Right atrium auricular region (tissue), 2 donors: ENCODE measurements at places on chromosomes 5 and 9. TPM values are rescaled to one million over a fixed set of nuclear protein-coding genes. Genes with fewer than 3 reads are reported as not detected.

- no peak for DNase-seq
Observed at GRCh38 chr5:72940082-72940481, 15.8 kb upstream of the FCHO2 start.

- DNase-seq: no peak
Observed at GRCh38 chr9:94719878-94720277, 6.6 kb upstream of the AOPEP start.

- no peak for DNase-seq
Observed at GRCh38 chr5:121525706-121526105, 326.0 kb upstream of the FTMT start.

GRCh38 chr9:6931913-6932312 lies 174.1 kb downstream of the KDM4C start:
- DNase-seq: peak; percentile 66

DNA sequence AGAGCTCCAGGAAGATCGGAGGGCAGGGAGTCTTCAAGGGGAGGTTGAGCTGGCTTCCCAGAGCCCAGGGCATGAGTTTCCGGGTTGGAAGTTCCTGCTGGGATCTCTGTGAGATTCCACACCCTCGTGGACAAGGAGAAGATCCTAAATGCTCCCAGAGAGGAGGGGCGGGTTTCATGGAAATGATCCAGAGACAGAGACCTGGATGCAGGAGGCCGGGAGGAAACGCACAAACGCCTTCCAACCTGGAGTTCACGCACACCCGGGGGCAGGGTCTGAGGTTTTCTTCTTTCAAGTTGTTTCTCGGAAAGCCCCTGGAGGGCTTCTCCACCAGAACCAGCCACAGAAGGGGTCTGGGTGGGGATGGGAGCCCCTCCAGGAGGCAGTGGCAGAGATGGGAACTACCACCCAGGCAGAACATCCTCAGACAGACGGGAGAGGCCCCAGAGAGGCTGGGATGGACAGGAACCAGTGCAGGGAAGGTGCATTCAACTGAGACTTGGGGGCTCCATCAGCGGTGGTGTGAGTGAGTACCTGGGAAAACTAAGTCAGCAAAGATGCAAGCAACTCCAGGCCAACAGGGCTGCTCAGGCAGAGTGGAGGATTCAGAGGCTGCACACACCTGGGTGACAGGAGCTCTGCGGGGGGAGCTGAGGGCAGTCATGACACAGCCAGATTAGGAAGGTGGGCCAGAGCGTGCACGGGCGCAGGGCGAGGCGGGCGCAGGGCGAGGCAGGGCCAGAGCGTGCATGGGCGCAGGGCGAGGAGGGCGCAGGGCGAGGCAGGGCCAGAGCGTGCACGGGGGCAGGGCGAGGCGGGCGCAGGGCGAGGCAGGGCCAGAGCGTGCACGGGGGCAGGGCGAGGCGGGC lies 52.1 kb upstream of the EXOC3 start:
- DNase-seq: peak; percentile 43

DNA sequence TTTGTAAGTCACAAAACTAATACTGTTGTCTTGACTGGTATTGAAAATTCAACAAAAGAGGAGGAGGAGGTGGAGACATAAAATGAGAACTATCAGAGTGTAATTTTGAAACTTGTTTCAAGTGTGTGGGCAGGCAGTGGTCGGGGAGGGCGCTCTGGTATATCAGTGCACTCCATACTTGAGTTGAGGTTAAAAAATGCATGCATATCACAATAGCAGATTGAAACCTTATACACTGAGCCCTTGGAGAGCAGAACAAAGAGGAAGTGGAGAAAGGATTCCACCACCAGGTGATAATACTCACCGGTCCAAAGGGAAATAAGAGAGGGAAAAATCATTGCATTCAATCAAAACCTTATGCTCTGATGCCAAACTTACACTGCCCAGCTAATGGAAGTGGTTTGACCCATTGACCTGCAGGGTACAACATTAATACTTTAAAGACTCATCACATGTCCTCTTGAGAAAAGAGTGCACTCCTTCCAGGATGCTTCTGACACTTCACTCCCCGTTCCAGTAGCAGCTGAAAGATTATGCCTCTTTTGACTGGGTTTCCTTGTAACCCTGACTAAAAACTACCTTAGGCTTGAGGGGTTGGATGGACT lies 79.5 kb upstream of the FAM169A start:
- DNase-seq: no peak

DNA sequence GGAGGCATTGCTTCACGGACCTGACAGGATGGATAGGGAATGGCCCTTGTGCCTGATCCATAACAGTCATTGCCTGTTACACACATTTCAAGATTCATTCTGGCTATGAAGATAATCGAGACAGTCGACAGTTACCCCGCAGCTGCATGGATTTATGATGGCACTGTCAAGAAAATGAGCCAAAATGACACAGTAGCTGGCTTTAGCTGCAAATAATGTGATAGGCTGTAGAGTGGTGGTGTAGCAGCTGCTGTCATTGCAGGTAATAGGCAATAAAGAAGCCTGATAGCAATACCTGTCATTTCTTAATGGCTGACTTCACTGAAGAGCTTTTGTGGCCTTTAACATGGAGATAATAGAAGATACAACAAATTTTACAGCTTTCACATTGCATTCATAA lies 1085.2 kb upstream of the ARRDC3 start:
- DNase-seq: no peak

- DNase-seq: no peak
Observed at GRCh38 chr9:21993007-21993406, 1.2 kb downstream of the CDKN2A start.

CARD9 gene
- 1.1 TPM for total RNA-seq

CCNI2 gene
- not detected for total RNA-seq
